ENCODE measurements at places on chromosomes 12 and 14.

GRCh38 chr12:17266856-17267255 lies 660.9 kb upstream of the LMO3 start:
- DNase-seq = no peak

- no peak for DNase-seq
These were observed 174.6 kb downstream of the SLC25A21 start for GRCh38 chr14:36997843-36998242.

GRCh38 chr12:19382563-19382962 lies 56.7 kb upstream of the AEBP2 start:
- DNase-seq = no peak

DNA sequence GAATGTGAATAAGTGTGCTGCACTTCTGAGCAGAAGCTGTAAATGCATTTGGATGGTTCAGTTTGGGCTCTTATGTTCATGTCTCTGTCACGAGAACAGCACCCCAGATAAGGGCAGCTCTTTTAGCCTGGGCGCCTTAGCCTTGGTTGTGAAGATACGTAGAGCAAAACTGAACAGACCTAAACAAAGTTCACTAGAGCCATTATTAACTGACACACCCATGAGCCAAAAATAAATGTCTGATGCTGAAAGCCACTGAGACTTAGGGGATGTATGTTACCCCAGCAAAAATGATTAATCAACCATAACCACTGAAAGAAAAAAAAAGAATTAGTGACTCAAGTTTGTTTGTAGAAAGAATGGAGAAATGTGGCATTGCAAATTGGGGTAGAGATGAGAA lies 343.4 kb downstream of the BCAT1 start:
- DNase-seq = no peak

DNA sequence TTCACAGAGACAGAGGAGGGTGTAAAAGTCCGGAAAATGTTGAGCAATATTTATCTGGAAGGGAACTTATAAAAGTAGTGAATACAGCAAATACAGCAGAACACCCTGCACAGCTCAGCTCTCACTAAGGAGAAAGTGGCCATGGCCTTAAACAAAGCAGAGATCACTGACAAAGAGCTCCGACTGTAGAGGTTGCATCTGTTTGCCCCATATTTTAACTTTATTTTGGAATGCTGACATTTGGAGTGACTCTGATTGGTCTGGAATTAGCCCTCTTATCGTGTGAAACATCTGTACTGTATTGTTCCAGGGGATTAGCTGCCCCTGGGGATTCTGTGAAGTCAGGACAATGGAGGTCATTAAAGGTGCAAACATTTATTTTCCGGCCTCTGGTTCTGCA lies 1275.7 kb upstream of the FLRT2 start:
- no peak for DNase-seq

DNA sequence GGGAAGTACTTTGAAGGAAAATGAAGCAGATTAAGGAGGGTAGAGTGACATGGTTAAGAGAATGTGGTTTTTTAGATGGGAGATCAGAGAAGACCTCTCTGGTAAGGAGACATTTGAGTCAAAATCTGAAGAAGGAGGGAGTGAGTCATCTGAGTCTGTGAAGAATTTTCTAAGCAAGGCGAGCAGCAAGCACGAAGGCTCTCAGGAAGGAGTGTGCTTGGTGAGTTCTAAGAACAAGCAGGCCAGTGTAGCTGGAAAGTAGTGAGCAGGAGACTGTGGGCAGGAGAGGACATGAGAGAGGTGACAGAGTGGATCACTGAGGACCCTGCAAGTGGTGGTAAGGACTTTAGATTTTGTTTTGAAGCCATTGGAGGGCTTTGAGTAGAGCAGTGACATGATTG lies 76.3 kb upstream of the FUT8 start:
- DNase-seq = no peak

GRCh38 chr12:94614288-94614721 lies 36.1 kb downstream of the TMCC3 start:
- DNase-seq = no peak

DNA sequence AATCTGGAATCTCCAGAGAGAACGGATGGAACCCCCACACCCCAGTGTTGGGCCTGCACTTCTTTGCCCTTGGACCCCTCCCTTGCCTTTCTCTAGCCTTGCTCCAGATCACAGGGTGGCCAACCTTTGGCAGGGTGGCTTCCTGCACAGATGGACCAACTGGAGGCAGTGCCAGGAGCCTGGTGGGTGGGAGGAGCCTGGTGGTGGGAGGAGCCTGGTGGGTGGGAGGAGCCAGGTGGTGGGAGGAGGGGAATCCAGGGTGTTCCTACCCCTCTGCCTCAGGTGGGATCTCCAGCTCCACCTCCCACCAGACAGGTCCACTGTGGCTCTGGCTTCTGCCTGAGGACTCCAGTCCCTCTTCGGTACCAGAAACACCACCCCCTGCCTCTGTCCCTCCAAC lies 15.0 kb upstream of the ORAI1 start:
- DNase-seq = no peak

GRCh38 chr12:131740626-131741025 lies 29.7 kb downstream of the SFSWAP start:
- no peak for DNase-seq

GRCh38 chr12:109563291-109564284 lies 9.7 kb downstream of the MMAB start:
- DNase-seq = no peak

GRCh38 chr12:31322801-31323207 lies 3.1 kb downstream of the SINHCAF start:
- DNase-seq = peak; percentile 43

GRCh38 chr12:39798429-39798828 lies 178.8 kb upstream of the ABCD2 start:
- no peak for DNase-seq

DNA sequence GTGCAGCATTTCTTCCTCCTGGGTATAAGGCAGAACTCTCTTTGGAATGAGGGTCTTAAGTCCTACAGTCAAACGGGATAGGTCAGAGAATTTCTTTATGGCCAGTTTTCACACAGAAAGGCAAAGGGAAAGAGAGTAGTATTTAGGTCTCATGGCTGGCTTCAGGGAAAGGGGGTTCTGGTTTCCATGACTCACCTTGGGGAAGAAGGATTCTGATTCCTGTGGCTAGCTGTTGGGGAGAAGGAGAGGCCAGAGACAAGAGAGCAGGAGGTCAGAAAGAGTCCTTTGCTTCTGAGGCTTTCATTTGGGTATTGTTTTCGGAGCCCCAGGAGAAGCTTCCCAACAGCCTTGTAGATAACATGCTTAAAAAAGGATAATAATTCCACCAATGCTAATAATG lies 332.5 kb downstream of the NPAS3 start:
- DNase-seq = no peak

DNA sequence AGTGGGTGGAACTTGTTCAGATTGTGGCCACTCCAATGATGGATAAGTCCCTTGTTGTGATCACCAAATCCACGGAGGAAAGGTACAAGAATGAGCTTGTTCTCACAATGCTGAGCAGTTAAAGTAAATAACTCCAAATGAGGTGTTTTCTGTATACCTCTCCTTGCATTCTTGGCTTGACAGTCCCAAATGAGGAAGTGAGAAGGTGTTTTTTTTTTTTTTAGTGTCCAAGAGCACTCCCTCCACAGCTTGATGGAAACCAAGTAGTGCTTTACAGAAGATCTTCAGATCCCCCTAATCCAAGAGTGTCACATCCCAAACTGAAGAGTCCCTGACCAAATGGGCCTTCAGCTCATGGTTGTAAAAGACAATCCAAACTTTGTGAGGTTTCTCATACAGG lies 153.6 kb downstream of the ATP23 start:
- no peak for DNase-seq

- DNase-seq = no peak
These were observed 19.8 kb downstream of the DIP2B start for GRCh38 chr12:50524621-50525020.

- no peak for DNase-seq
These were observed 729 bp upstream of the GAPDH start for GRCh38 chr12:6533653-6533922.

- DNase-seq = no peak
These were observed 115.9 kb downstream of the DERA start for GRCh38 chr12:16027002-16027401.

- DNase-seq = no peak
These were observed 376.4 kb downstream of the SNAPC1 start for GRCh38 chr14:62138593-62138992.

GRCh38 chr14:43356979-43357545 lies 1150.0 kb downstream of the FSCB start:
- no peak for DNase-seq

- DNase-seq = peak; percentile 22
These were observed 17.7 kb upstream of the NEDD1 start for GRCh38 chr12:96889273-96889933.

- DNase-seq = no peak
These were observed 35.7 kb downstream of the GNPTAB start for GRCh38 chr12:101795013-101795412.

GRCh38 chr12:27875677-27876076 lies 95.6 kb upstream of the MANSC4 start:
- no peak for DNase-seq

GRCh38 chr12:89325495-89325894 lies 26.8 kb downstream of the DUSP6 start:
- no peak for DNase-seq

DNA sequence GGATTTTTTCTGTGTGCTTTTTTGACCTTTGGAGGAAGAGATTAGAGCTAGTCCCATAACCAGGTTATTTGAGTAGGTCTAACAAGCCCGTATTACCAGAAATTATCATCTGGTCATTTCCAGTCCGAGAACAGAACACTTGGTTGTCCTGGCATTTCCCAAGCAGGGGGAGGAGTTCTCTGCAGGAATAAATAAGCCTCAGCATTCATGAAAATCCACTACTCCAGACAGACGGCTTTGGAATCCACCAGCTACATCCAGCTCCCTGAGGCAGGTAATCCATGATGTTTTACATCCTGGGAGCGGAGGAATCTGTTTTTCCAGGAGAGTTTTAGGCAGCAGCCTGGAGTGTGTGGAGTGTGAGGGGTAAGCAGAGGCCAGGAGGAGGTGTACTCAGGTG lies at the start of gene SERPINA3:
TSS of gene SERPINA3 (plus strand) at position 218 of the 400 bp plus-strand sequence. CDS start 2,051 bp downstream, outside the sequence.
- no peak for DNase-seq

DNA sequence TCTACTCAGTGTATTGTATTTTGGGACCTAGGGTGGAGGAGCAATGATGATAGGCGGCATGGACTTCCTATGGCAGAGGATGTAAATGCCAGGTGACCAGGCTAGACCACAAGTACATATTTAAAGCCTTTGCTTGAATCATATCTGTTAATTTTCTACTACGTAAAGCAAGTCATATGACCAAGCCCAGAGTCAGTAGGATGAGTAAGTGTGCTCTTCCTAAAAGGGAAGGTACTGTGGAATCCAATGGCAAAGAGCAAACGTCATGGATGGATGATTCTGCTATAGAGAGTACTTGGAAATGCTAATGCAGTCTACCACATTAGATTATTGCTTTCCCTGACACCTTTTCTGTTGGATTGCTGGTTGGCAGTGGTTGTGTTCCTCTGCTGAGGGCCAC lies 16.8 kb downstream of the GPATCH2L start:
- DNase-seq = no peak

DNA sequence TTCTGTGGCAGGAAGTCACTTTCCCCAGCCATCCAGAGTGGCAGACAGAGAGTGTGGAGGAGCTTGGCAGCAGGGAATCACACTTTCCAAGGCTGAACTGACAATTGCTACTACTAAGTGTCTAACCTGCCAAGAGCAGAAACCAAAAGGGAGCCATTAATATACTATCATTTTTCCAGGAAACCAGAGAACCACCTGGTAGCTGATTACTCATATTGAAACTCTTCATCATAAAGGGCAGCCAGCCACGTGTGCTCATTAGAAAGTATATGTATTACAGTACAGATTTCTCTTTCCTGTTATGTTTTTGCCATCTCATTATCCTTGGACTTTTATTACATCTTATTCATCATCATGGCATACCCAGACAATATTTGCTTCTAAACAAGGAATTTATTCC lies 374.9 kb downstream of the GXYLT1 start:
- DNase-seq = no peak

DNA sequence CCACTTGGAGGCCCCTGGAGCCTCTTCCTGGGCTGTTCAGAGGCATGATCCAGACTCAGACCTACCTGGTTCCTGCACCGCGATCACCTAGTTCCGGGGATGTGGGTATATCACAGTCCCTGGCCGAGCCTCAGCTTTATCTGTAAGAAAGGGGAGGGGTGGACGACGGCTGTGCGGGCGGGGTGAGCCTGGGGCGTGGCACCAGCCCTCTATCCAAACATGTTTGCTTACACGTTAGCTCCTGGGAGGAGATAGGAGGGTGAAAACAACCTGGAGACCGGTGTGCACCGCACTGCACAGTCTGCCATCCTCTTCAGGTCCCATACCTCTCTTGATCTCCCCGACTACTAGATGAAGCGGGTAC lies 1.2 kb downstream of the ANKRD9 start:
- DNase-seq = peak; percentile 60

DNA sequence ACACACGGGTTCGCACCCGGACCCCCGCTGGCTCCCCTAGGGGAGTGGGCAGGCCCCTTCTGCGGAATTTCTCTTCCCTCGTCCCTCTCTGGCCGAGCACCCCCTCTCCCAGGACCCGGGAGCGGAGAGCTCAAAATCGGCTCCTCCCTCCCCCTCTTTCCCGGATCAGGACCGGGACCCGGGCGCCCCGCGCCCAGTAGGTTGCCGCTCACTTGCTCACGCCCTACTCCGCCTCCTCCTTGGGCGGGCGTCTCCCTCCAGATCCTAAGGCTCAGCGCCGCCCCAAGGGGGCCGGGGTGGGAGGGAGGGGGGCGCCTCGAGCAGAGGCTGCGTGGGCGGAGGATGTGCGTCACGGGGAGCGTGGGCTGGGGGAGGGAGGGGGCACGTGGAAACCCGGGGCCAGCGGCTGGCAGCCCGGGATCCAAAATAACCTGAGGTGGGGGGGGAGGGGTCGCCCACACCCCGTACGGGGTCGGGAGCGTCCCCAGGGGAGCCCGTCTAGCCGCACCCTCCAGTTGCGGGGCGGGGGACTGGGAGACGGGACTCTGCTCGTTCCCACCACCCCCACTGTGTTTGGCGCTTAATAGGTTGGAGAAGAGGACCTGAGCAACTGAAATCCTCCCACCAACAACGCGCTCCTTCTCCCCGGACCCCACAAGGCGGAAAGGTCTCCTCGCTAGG lies 1.8 kb upstream of the NAB2 start:
- DNase-seq = peak; percentile 80

DNA sequence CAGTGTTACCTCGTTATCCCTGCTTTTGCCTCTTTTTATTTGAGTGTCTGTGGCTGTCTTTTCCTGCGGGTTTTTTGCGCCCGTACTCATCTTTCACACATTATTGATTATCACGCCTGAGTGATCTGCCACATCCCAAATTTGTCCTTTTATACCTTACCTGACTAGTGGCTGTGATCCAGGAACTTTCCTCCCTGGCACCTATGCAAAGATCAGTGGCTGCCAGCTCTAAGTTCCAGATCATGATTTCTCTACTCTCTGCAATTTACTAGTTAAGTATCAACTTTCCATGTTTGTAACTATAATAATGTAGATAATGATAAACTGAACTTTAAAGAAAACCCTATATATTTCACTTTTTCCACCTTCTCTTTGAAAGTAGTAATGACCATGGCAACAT lies 36.9 kb downstream of the PLEKHA5 start:
- DNase-seq = no peak

GRCh38 chr14:80313806-80314205 lies 102.5 kb upstream of the DIO2 start:
- DNase-seq = no peak

GRCh38 chr12:52041695-52042123 lies 9.5 kb upstream of the NR4A1 start:
- peak; percentile 51 for DNase-seq

GRCh38 chr14:73717266-73717665 lies 3.1 kb upstream of the PNMA1 start:
- DNase-seq = no peak

GRCh38 chr14:23751616-23752015 lies 115.5 kb downstream of the DHRS2 start:
- DNase-seq = no peak

- no peak for DNase-seq
These were observed 47.6 kb upstream of the HIF1A start for GRCh38 chr14:61647704-61648103.
